ENCODE measurements at places on chromosomes 3 and 15. TPM values are rescaled to one million over a fixed set of nuclear protein-coding genes. Genes with fewer than 3 reads are reported as not detected.
A peak's percentile ranks its signal among the peaks of the same experiment; 100 is the strongest.

DPH6 gene
- total RNA-seq: 34.1 TPM

CFAP44 gene
- 12.6 TPM for total RNA-seq

XCR1 gene
- total RNA-seq: not detected

GRCh38 chr15:86178845-86179244, 99.2 kb downstream of the AGBL1 start:
- DNase-seq: no peak

GCSAM gene
- not detected for total RNA-seq

- no peak for DNase-seq
Measured at GRCh38 chr3:162165346-162165745, 668.7 kb downstream of the OTOL1 start.

GRCh38 chr3:33052671-33053070, 44.3 kb downstream of the GLB1 start:
- DNase-seq: no peak

STAC gene
- total RNA-seq: under 0.01 TPM

DNA sequence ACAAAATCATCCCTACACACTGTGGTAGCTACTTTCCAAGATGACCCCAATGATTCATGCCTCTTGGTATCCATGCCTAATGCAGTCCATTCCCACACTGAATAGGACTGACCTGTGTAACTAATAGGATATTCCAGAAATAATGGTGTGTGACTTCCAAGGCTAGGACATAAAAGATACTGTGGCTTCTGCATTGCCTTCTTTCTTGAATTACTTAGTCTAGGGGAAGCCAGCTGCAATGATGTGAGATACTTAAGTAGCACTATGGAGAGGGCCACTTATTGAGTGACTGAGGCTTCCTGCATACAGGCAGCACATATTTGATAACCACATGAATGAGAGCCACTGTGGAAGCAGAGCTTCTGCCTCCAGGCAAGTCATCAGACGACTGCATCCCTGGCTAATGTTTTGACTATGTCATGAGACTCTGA, 50.1 kb downstream of the NR1I2 start:
- DNase-seq: no peak

GPR62 gene
- 8.2 TPM for total RNA-seq

- DNase-seq: no peak
Measured at GRCh38 chr3:174949523-174949922, 90.4 kb downstream of the NAALADL2 start.

- peak; percentile 59 for DNase-seq
Measured at GRCh38 chr3:37861620-37862041, at the start of gene CTDSPL. Gene CTDSPL, plus strand, starts transcription at chr3:37861880. Its CDS starts 320 bp downstream, at chr3:37862200.

GRCh38 chr3:13200946-13201345, 127.7 kb upstream of the IQSEC1 start:
- no peak for DNase-seq

- no peak for DNase-seq
Measured at GRCh38 chr15:44593042-44593736, 56.2 kb downstream of the EIF3J start.

EBLN2 gene
- total RNA-seq: 4.7 TPM

GNAT1 gene
- total RNA-seq: not detected

- no peak for DNase-seq
Measured at GRCh38 chr3:130601442-130601971, 84.5 kb downstream of the COL6A6 start.

GRCh38 chr15:100997442-100997841, 78.3 kb downstream of the LRRK1 start:
- no peak for DNase-seq

CCR8 gene
- not detected for total RNA-seq

- DNase-seq: no peak
Measured at GRCh38 chr3:191148131-191148530, 50.9 kb upstream of the OSTN start.

GRCh38 chr15:56866803-56867202, 51.6 kb upstream of the TCF12 start:
- no peak for DNase-seq

DNA sequence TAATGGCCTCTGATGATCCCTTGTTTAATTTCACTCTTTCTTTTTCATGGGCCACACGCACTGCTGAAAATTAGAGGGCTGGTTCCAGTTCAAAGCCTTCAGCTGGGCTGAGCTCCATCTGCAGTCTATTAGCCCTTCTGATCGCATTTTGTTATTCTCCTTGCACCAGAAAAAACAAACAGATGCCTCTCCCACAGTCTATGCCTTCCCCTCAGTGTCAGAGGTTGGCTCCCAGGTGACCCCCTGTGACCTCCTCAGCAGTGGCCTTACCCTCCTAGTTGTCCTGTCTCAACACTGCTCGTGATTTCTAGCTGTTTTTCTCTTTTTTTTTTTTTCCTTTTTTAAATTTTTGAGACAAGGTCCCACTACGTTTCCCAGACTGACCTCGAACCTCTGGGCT, 77.1 kb upstream of the PRTG start:
- DNase-seq: no peak

DNA sequence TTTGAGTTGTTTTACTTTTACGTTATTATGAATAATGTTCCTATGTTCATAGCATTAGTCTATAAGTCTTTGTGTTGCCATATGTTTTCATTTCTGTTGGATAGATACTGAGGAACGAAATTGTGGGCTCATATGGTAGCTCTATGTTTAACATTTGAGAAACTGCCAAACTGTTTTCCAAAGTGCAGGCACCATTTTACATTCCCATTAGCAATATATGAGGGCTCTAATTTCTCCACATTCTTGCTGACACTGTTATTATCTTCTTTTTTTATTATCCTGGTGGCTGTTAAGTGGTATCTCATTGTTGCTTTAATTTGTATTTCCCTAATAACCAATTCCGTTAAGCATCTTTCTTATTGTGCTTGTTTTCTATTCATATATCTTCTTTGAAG, 1.8 kb upstream of the PIK3R4 start:
- no peak for DNase-seq

GRCh38 chr3:23760871-23761373, 44.8 kb upstream of the UBE2E1 start:
- no peak for DNase-seq

DNA sequence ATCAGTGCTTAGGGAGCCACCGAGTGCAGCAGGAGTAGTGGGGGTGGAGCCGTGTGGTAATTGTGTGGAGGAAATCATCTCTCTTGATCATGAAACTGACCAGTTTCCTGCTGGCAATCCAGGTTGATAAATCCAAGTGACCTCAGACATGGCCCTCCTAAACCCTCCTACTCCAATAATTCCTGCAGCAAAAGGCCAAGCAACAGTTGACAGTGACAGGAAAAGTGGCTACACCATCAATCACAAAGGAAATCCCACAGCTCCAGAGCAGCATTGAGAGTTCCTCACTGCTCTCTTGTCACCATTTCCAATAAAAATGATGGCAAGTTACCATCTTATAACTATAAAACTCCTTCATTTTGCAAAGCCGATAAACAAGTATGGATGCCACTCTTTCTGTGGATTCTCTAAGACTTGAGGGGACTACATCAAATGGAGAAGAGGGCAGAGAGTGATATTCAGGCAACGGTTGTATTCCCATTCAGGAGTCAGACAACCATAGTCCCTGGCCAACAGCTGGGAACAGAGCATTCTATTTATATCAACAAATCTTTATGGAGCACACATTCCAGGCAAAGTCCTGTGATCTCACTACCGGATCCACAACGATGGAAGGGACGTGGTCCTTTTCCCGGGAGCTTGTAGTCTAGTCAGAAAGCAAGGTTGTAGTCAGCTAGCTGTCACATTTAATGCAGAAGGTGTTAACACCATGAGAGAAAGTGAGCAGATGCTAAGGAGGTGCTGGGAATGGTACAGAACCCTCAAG, 312.5 kb upstream of the CTNNB1 start:
- DNase-seq: no peak

TPRG1 gene
- total RNA-seq: 8.3 TPM

DNA sequence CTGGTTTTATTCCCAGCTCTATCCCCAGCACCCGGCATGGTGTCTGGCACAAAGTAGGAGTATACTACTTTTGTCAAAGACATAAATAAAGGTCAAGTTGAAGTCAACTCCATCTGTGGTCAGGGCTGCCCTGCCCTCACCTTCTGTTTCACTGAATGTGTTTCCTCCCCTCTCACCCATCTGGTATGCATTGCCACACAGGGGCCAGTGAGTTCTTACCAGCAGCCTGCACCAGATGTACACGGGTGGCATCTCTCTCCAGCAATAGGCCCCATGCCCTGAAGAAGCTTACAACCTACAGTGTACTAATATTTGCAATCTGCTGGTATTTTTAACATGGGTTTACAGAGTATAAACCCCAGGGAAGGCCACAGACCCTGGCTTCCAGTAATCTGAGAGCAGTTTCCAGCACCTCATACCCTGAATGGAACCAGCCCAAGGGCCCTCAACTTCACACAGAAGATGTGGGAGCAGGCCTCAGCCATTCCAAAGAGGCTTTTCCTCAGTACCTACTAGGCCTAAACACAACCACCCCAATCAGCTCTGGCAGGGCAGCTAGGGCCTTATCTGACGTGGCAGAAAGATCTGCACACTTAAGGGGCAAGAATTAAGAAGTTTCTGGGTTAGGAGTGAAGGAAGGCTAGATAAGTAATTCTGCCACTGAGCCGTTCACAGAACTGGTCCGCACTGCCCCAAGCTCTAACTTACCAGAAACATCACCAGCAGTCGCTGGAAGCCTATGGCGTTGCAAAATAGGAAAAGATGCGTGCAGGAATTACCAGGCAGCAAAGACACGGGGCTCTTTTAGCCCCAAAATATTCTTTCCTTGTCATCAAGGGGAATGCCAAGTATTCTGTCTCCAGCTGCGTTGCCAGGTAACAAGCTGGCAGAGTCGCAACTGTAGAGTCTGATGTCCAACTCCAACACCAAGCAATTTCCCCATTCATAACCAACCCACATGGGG, 2.1 kb downstream of the IDH2 start:
- DNase-seq: peak; percentile 44

- peak; percentile 59 for DNase-seq
Measured at GRCh38 chr3:56682462-56683121, 473 bp downstream of the TASOR start.

IDH2 gene
- total RNA-seq: 28.2 TPM

- no peak for DNase-seq
Measured at GRCh38 chr3:24086206-24086605, 141.1 kb downstream of the NR1D2 start.

- DNase-seq: no peak
Measured at GRCh38 chr3:46512191-46512749, 14.5 kb downstream of the RTP3 start.

- DNase-seq: no peak
Measured at GRCh38 chr15:29765234-29765841, 56.9 kb downstream of the TJP1 start.

GRCh38 chr3:50202353-50203112, 2.5 kb upstream of the SLC38A3 start:
- no peak for DNase-seq

DNA sequence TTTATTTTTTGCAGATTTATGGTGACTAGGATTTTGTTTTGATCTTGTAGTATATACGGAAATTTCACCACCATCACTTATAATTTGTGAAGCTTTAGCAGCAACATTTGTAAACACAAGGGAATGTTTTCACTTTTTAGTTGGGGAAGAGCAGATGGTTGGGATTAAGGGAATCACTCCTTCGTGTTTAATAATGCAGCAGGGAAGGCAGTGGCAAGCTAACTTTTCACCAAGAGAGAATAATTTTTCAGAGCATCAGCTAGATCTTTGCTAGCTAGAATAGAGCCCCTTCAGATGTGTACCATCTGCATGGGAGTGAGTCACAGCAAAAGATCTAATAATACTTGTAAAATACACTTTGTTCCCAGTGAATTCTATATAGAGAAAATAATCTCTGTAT, 632.7 kb downstream of the CADM2 start:
- no peak for DNase-seq

NR2E3 gene
- 0.41 TPM for total RNA-seq

- DNase-seq: no peak
Measured at GRCh38 chr3:108569336-108569735, 19.9 kb downstream of the CIP2A start.

WWTR1 gene
- total RNA-seq: 115 TPM

DNA sequence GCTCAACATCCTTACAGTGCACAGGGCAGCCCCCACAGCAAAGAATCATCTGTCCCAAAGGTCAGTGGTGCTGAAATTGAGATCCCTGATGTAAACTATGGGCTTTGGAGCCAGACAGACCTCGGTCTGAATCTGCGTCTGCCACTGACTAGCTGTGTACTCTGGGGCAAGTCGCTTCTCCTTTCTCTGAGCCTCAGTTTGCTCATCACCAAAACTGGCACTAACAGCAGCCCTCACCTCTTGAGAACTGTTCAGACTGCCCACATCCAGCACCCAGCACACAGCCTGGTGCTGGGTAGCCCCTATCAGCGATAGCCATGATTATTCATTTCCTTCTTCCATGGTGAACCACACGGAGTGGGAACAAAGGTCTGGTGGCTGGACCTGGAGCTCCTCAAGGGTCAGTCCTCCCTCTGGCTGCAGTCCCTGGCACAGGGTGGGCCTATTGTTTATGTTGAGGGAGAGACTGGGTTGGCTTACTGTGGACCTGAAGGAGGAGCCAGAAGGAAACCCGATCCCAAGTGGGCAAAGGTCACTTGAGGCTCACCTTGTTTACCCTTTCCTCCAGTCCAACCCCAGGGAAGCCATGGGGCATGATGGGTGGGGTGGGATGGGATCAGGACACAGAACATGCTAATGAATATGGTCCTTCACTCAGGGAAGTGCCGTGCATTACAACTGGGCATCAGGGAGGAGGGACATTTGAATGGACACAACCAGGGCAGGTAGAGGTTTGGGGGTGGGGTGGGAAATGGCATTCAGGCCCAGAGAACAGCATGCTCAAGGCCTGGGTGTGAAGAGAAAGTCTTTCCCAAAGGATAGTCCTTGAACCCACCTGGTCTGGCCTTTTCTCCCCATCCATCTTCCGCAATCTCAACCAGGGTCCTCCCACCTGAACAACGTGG, 1.6 kb upstream of the PRKCD start:
- no peak for DNase-seq

- no peak for DNase-seq
Measured at GRCh38 chr3:139227827-139228226, 116.0 kb upstream of the MRPS22 start.

DNA sequence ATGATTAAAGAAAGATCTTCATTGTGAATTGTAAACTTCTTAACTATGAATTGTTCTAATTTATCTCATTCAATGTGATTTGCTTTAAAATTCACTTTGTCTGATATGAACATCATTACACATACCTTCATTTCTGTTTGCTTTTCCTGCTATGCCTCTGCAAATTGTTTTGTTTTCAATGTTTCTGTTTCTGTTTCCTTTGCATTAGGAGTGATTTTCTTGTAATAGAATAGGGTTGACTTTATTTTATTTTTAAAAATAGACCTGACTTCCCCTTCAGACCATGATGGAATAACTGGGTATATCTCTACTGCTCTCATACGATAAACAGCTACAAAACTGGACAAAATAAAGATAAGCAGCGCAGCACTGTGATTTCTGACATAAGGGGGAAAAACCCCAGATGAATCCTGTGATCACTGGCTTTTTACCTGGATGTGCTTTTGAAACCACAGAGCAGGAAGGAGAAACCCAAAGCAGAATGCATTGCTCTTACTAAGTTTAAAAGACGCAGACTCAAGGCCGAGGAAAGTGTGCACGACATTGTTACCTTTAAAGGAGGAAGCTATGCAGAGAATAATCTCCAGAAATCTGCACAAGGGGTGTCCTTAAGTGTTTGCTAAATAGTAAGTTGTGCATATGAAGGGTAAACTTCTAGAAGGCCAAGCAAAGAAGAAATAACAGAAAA, 420.2 kb downstream of the TBC1D5 start:
- no peak for DNase-seq

GRCh38 chr15:50767332-50767861, 1.9 kb upstream of the SPPL2A start:
- no peak for DNase-seq

RTP3 gene
- total RNA-seq: not detected

Measured in uterus (tissue), 4 donors.